AG09309 (cell line): ENCODE measurements at places on chromosomes 3 and 15.

DNA sequence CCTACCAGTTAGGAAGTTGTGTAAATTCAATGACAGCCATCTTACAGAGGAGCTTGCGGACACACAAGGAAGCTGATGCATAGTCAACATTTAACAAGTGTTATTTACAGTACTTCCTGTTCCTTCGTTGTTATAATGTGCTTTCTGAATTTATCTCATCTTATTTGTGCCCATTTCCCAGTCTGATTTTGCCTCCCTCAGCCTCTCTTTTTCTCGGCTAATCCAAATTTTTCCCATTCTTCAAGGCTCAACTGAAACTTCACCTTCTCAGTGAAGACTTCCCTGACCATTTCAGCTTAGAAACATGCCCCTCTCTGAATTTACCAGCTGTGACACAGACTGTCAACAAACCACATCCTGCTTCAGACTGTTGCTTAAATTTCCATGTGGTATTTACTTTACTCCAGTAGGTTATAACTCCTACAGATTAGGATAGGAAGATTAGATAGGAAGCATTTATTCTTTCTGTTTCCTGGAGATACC is 55.7 kb upstream of the CP start:
- peak; percentile 31 for DNase-seq

GRCh38 chr3:148757238-148758215 is 59.8 kb downstream of the AGTR1 start:
- peak; percentile 81 for DNase-seq

DNA sequence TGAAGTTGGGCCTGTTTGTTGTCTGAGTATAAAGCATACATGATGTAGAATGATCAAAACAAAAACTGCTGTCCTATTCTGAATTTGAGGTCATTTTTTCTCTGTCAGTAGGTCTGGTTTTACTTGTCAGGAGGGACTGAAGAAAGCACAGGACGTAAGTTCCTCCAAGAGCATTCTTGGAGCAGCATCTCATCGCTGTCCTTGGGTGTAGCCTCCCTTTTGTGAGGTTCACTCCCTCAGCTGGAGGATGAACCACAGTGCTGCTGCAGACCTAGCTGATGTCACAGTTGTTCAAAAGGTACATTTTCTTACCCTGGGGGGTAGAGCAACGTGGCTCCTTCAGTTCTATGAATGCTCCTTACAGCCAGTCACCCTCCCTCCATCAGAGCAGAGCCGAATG is 490.0 kb upstream of the TBL1XR1 start:
- DNase-seq, result no peak

GRCh38 chr3:29701326-29701983 is 420.6 kb downstream of the RBMS3 start:
- no peak for DNase-seq

DNA sequence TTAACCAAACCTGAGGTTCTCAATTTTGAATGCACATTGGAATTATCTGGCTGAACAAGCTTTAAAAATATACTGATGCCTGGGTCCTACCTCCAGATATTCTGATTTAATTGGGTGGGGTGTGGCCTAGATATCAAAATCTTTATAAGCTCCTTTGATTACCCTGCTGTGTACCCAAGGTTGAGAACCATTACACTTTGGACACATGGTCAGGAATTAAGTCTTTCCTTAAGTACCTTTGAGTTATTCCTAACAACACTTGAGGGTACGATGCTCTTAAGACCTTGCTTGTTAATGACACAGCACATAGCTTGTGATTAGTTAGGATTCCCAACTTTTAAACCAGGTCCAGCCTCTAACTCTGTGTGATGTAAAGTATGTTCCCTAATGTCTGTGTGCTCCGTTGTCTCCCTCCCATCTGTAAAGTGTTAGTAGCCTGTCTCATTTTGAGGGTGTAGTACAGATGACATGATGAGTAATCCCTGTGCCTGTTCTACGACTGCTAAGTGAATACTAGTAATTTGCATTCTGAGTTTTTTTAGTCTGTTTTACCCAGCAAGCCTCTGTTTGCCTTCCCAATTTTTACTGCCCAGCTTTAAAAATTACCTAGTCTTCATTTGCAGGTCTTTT is 154.9 kb downstream of the KLHL25 start:
- no peak for DNase-seq

- DNase-seq, result no peak
These were observed 732.1 kb downstream of the ZPLD1 start for GRCh38 chr3:103166890-103167289.

DNA sequence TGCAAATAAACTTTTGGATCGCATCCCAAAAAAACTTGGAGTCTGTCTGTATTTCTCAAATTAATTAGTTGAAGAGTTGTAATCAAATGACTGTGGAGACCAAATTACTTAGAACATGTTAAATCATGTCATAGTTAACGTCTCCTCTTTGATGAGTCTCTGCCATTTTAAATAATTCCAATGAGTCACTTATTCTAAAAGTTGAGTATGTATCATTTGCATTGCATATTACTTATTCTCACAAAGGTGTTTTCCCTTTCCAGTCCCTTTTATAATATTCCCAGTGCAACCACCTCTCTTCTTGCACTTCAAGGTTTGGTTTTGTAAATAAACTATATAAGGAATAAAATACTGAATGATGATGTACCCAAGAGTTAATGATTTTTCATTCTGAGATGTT is 36.0 kb upstream of the MBNL1 start:
- no peak for DNase-seq
